ENCODE measurements at places on chromosomes 5 and 9.

- no peak for DNase-seq
Observed at GRCh38 chr5:159448841-159449407, 118.6 kb upstream of the IL12B start.

DNA sequence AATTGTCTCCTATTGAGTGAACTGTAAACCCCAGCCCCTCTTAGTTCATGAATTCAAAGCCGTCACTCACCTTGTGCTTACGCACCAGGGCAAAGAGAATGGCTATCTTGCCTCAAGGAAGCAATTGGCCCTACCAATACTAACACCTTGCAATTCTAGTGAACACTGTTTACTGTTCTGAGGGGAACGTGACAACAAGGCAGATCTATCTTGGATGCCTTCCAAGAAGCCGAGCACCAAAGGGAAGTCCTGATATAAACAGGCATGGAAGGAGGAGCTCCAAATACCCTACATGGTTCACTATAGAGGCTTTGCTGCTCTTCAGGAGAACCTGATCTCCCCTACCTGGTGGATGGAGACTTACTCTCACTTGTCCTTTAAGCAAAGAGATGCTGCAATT lies 1.7 kb upstream of the PLPPR1 start:
- DNase-seq: no peak

DNA sequence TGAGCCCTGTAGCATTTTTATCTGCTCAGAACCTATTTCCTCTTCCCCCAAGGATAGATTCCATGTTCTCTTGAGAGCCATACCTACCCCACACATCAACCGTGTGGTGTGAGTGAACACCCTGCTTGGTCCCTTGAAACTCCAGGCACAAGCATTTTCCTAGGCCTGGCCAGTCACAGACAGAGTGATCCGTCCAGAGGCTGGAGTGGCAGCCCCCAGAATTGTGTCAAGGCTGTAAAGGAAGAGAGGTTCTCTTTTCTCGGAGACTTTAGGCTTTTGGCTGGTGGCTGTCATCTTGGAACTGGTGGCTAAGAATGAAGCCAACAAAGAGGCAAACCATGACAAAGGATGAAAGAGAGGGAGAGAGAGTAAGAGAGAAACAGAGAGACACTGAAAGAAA lies 66.0 kb downstream of the ARHGEF37 start:
- no peak for DNase-seq

GRCh38 chr5:159414021-159414420 lies 83.7 kb upstream of the IL12B start:
- no peak for DNase-seq

- no peak for DNase-seq
Observed at GRCh38 chr5:40914835-40915234, 5.5 kb downstream of the C7 start.

GRCh38 chr5:32589942-32590869 lies 4.8 kb downstream of the SUB1 start:
- peak; percentile 58 for DNase-seq

DNA sequence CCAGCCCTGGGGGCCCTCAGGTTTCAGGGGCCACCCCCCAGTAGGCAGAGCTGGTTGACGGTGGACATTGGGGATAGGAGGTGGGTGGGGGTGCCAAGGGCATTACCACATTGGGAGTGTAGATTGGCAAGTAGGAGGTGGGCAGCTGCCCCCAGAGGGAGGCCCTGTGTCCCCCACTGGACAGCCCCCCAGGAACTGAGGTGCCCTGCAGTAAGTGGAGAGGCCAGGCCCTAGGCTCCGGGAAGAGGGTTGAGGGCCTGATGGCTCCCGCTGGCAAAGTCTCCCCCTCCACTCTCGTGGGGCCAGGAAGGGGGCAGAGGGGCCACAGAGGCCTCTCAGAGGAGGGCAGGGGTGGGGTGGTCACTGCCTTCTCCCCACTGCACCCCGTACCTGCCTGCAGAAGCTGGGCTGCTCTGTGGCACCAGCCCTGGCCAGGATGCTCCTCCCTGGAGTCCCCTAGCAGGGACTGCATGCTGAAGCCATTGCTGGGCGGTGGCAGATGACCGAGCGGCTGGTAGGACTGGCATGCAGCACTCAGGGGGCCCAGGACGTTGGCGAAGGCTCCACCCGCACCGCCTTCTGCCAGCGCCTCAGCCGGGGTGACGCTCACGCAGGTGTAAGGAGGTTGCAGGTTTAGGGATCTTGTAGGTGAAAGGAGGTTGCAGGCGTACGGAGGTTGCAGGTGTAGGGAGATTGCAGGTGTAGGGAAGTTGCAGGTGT lies 89.6 kb upstream of the CACNA1B start:
- DNase-seq: no peak

DNA sequence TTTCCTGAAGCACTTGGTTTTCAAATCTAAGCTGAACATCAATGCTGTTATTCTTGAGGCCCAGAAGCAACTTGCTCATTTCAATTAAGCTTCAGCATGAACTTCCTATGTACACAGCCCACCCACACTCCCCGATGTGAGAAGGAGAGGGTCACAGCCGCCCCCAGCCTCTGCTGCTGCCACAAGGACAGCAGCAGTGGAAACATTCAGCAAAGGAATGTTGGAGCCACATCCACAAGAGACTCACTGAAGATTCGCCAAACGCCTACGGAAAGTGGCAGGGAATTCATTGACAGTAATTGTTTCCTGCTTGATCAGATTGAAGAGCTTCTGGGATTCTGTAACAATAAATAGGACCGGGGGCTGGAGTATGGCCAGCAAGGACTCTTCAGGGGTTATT lies 2.9 kb downstream of the TGFBI start:
- no peak for DNase-seq

DNA sequence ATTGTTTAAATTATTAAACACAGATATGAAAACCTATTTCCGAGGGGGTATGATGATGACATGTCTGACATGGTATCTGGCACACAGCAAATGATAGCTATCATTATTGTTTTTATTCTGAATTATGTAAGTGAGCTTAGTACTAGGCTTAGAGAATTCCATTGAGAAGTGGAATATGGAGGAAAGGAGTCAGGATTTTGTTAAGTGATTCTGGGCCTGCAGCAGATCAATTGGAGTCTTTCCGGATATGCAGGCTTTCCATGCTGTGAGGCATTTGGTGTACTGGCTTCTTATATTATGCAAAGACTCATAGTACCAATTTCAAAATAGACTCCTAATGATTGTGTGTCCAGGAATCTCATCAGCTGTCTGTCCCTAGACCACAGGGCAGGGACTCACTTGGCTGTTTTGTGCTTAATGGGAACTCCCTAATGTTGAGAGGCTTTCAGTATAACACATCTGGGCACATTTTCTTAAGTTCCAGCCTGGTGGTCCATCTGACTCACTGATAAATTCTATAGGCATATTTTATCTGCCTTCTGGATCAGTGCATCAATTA lies 180.0 kb upstream of the KLF9 start:
- DNase-seq: no peak

DNA sequence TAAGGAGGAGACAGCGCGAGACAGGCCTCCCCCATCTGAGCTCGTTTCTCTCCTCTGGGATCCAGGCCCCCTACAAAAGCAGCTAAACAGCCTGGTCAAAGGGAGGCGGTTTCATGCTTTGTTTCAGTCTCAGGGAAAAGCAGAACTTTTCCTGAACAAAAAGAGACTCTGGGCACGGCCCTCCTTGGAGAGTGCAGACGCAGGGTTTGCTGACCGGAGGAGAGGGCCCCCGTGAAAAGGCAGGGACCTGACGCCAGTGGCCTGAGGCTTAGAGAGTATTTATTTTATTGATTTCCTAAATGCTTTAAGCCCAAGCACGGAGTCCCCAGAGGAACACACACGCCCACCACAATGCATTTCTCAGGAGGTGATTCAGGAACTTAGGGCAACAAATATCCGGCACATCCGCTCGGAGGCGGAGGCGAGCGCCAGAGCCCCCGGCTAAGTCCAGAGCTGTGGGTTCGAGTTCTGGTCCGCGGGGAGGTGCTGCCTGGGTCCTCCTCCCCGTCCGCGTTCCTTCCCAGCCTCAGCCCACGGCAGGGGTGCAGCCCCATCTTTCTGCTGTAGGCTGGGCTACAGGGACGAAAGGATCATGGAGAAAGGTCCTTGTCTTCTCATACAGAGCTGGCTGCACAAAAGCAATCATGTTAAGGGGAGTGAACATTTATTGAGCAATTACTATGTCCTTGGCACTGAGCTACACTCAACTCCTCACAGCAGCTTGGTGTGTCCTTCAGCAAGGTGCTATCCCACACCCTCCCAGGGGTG lies 40.0 kb downstream of the PTGES start:
- DNase-seq: no peak

GRCh38 chr9:17810728-17811571 lies 232.1 kb downstream of the SH3GL2 start:
- peak; percentile 10 for DNase-seq

GRCh38 chr5:133873449-133873848 lies 95.0 kb downstream of the C5orf15 start:
- DNase-seq: no peak

- DNase-seq: no peak
Observed at GRCh38 chr5:113293068-113293974, 141.5 kb downstream of the TSSK1B start.

DNA sequence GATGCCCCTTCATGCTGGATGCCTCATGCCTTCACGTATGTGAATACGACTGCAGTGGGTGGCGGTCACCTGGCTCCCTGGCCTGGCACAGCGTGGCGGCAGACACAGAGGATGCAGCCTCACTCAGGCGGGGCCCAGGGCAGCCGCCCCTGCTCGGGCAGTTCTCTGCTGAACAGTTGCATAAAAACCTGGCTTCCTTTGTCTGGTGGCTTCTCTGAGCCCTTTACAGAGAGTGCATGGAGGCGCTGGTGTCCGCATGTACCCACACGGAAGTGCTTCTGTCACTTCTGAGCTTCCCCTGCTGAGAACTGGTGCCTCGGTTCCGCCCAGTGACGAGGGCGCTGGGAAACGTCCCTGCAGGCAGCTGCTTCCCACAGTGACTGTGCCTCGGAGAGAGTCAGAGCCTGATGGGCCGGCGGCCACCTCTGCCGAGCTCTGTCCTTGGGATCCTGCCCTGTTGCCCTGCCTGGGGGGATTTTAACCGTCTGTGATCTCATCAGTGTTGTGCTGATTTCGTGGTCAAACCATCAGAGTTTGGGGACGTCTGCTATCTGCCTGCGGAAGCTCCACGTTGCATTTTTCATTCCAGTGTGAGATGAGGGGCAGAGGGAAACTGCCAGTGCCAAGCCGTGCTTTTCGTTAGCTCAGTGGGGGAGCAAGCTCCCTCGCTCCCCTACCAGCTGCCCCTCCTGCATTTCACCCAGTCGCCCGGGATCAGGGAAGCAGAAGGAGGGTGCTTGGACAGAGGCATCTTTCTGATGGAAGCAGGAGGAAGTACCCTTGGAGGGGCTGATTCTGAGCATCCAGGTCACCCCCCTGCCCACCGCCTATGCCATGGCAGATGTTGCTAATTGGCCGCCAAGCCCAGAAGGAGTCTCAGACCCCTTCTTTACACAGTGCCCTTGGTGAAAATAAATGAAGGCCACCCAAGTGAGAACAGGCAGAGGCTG lies 153.0 kb upstream of the COL5A1 start:
- no peak for DNase-seq

DNA sequence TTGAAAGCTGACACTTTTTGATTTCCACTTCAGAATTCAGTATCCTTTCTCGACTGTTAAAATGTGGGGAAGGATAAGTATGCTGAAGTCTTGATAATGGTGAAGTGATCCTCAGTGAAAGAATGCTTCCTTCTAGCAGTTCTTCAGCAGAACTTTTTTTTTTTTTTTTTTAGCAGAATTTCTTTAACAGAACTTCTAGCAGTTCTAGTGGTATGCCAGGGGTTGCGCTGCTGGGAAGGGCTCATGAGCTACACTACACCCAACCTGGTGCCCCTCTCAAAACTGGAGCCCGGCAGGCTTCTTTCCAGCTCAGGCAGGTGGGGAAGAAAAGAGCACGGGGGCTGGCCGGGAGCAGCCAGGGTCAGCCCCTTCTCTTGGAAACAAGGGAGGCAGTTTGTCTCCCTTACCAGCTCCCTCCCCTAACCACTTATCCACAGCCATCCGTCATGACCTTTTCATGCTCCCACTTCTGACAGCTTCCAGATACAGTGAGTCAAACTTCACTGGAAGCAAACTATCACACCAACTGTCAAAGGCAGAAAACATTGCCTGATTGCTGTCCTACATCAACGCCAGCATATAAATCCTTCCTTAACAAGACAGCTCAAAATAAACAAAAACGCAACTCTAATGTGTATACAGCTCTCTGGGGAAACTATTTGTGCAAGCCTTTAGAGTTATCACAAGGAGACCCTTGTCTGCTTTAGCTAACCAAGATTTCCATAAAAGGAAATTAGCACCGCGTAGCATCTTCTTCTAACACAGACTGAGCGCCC lies 211.5 kb downstream of the GAPVD1 start:
- DNase-seq: peak; percentile 72

- DNase-seq: no peak
Observed at GRCh38 chr5:128355961-128356360, 182.1 kb downstream of the FBN2 start.
